ENCODE measurements at places on chromosomes 6 and 20.

DNA sequence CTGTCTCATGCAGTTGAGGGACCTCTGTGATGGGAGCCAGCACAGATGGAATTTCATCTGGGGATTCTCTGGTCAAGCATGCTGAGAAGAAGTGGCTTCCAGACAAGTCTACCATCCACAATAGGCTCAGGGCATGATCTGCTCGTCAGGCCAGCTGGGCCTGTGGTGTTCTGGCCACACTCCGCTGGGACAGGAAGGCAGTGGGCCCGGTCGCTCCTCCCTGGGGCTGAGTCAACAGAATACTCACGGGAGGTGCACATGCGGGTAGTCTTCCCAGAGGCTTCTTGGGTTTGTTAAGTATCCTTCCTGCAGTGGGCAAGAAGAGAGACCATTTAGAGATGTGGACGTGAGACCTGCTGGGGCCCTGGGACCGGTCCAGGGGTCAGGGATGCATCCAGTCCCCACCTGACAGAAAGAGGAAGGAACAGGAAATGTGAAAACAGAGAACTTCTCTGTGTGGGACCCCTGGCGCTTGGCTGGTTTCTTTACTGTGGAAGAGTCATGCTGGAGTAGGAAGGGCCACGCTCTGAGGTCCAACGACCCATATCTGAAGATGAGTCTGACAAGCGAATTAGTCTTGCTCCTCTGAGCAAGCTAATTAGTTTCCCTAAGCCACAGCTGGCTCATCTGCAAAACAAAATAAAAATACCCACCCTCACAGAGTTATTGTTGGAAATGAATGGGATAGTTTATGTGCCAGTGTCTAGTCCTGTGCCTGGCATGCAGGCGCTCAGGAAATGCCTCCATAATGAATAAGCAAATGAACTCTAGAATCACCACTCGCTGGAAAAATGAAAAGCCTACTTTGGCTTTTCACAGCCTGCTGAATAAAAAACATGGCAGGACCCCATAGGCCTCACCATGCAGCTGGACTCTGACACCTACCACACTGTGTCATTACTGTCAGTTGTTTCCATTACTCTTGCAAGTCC lies 67.3 kb downstream of the TRAM2 start:
- DNase-seq, result no peak

GRCh38 chr6:167000759-167001158 lies 1.6 kb downstream of the CEP43 start:
- no peak for DNase-seq

DNA sequence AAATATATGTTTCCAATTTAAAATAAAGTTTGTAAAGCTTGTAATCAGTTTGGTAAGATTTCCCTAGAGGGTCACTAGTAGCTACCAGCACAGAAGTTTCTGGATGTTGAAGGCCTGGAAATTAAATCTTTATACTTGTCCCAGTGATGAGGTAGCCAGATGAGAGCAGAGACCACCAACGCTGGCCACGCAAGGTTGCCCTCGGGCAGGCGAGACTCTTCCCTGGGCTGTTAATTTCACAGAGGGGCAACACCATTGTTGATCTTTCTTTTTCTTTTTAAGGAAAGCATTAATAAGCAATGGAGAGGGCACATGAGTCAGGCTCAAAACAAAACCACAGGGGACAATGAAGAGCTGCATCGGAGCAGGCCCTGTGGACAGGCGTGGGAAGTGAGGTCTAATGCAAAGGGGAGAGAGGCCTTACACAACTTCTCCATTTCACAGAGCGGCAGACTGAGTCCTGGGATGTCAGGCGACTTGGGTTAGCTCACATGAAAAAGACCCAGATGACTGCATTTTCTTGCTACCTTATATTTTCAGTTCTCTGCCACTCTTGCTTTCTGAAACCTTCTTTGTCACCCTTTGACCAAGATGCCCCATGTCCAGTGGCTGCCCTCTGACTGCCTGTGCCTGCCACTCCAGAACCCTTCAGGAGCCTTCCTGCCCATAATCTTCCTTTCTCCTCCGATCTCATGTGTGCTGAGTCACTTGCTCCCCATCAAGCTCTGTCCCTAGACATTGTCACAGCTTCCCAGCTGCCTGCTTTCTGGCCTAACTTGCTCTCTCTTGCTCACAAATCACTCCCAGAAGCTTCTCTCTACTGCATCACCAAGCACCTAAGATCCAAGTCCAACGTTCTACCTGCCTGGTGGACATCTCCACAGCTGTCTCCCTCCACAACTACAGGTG lies 107.7 kb upstream of the CDYL start:
- no peak for DNase-seq

GRCh38 chr6:155495011-155495768 lies 39.6 kb upstream of the NOX3 start:
- DNase-seq, result no peak

DNA sequence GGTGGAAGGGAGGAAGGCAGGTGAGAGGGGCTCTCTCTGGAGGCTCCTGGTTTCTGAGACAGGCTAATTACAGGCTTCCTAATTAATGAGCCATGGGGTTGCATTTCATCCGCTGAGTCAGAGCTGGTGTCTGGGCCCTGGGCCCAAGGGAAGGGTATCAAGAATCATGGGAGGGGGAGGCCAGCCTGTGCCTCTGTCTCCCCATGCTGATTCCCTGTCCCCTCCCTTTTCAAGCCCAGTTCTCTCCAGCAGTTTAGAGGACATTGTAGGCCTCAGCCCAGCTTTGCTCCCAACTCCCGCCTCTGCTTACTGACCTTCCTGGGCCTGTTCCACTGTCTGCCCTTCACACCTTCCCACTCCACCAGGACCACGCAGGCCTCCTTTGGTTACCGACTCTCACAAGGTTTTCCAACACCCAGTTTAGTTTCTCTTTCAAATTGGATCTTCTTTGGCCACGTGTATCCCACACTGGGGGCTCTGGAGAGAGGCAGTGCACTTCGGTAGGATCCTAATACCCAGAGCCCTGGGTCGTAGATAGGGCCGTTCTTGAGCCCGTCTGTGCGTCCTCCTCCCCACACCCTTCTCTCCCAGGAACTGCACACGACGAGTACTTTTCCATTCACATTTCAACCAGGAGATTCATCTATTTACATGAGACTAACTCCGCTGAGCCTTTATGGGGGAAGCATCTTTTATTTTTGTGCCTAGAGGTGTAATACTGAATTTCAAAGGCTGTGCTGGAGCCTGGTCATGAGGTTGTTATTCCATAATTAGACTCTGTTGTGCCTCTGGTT lies 18.2 kb upstream of the AVP start:
- no peak for DNase-seq

DNA sequence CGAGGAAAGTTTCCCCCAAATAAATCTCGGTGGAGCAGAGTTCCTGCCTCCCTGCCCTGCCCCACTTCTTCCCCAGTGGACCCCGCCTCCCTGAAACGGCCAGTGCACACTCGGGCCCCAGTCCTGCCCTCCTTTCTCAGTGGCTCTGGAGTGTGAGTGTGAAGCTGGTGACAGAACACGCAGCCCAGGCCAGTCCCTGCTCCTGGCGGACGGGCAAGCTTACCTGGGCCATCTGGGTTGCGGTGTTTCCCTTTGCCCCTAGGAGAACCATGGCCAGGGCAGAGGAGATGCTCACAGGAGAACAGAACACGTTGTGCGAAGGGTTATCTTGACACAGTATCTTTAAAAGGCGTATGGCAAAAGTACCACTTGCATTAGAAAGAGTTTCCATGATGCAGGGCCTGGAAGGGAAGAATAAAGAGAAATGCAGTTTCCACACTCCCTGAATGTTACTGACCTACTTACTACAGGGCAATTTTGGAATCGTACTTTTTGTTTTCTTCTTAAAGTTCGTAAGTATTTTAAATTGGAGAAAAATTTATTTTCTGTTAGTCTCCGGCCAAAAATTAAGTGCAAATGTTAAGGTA lies 2.8 kb downstream of the SERPINB9 start:
- no peak for DNase-seq

GRCh38 chr6:814378-815347 lies 121.7 kb upstream of the EXOC2 start:
- no peak for DNase-seq

DNA sequence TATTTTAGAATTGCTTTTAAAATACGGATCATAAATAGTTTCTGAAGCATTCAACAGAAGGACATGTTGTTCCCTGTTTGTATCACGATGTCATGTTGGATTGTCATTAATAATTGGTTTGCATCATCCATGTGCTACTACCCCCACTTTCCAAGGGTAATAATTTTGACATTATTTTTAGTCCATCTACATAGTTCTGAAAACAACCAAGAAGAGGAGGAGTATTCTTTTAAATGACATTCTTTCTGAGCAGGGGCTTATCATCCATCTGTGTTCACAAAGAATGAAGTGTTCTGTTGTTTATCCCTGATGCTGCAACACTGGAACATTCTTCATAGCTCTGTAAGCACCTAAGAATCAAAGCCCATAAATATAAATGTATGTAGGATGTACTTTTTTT lies 151.0 kb upstream of the CITED2 start:
- no peak for DNase-seq

- DNase-seq, result no peak
Measured at GRCh38 chr6:160253714-160254113, 4.9 kb downstream of the SLC22A2 start.

DNA sequence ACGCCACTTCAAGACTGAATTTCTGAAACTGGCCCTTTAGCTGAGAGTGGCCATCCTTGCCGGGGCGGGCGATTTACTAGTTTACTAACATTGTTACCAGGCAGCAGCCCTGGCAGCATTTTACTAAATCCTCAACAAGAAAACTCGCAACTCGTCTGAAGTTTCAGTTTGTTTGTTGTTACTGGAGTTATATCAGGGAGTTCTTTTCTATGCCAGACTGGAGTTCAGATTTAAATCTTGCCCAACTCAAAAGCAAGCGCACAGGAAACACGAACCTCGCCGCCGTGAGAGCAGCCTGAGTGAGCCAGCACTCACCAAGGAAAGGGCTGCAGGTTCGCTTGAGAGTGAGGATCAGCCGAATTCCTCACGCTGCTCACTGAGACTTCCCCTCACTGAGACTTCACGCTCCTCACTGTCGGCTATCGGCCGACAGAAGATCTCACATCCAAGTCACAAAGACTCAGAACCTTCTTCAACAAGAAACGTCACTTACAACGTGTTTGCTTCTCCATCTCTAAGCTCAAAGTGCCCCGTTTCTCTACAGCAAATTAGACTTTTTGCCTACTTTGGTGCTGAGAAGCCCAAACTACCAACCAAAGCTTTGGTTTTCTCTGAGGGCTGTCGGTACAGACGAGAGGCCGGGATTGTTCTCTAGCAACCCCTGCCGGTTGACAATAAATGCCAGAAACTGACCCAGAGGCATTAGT lies 78.9 kb downstream of the OLIG3 start:
- DNase-seq, result peak; percentile 56

DNA sequence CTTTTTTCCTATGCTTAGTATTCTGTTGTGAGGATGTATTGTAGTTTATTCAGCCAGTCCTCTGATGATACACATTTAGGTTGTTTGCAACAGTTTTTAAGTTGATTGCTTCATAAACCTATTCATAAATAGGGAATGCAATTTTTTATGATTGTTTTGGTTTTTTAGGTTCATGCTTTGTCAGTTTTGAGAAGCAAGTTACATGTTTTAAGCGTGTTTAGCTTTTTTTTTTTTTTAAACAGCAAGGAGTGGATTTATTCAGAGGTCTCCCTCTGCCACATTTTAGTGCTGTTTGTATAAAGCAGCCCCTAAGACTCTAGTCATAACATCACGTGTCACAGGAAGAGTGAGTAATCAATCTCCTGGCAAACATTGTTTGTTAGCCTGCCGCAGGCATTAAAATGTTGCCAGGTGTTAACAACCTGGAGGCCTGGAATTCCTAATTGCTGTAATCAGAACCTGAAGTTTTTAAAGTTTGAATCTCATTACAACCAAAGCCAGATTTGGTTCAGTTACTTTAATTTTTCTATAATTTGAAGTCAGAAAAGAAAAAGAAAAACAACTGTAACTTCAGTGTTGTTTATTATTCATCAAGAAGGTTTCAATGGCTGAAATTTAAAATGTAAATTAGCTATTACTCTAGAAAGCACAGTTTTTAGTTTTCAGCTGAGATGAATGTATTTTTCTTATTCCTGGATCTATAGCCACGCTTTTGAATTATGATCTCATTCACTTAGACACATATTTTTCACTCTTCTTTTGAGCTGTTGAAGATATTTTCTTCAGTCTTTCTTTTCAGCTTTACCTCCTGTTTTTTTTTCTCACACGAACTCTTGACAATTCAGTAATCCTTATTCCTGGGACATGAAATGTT lies 59.2 kb downstream of the KCNS1 start:
- DNase-seq, result no peak

DNA sequence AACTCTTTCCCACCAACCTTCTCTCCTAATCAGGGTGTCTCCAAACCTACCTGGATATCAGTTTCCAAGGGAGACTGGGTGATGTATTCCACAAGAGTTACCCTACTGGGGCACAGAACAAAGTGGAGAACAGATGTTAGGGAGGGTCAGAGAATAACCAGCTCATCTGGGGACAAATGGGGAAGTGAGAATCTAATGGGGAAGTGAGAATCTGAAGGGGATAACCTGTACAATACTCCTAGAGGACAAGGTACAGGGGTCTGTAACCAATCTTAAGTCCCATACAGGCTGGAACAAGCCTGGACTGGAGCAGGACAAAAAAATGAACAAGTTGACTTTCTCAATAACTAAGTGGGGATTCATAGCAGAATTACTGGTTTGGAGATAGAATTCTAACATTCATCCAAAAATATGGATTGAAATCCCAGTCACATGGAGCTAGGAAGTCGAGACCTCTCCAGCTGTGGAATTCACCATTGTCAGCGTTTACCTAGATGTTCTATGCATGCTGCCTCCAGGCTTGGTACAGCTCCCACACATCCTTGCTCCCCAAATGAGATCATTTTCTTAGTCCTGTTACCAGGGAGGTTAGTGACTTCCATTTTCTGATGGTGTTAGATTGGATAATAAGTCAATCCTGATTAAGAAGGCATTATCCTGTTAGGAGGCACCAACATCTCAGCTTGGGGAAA lies 214.8 kb upstream of the MOCS1 start:
- DNase-seq, result no peak

GRCh38 chr6:125346201-125346925 lies 44.6 kb upstream of the HDDC2 start:
- no peak for DNase-seq

GRCh38 chr20:61814726-61815125 lies 251.0 kb downstream of the TAF4 start:
- DNase-seq, result no peak

DNA sequence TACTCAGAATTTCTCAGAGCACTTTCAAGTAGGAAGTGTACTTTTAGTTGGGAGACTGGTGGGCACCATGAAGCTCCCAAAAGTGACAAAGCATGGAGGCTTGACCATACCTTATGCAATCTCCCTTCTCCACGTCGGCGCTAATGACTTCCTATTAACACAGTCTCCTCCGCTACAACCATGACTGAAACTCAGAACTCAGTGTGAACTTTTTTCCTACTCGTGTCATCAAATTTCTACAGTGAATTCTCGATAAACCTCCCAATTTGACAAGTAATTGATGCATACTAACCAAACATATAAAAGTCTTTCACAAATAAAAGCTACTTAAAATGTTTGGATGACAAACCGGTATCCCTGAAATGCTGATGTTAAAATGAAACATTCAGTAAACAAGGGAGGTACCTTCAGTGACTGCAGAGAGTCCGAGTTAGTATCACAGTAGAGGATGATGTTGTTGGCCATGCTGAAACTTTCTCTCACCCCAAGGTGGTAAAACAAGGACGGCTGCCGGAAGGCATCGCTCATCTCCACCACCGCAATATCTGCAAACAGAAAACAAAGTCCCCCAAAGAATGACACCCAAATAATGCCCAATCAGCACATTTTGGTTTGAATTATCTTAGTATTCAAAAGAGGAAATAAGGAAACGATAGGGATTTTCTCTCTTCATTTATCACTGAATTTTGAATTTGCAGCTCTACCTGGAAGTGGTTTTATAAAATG lies 72.1 kb downstream of the MAP3K5 start:
- no peak for DNase-seq

- DNase-seq, result no peak
Measured at GRCh38 chr6:149458196-149458595, 26.6 kb downstream of the ZC3H12D start.
